ENCODE measurements at places on chromosomes 3 and 15. TPM values are rescaled to one million over a fixed set of nuclear protein-coding genes. Genes with fewer than 3 reads are reported as not detected.

The TMEM212 gene
- total RNA-seq: not detected

The GOLGA8F gene
- not detected for total RNA-seq

The ZNF770 gene
- total RNA-seq: 36.8 TPM

The ZNF501 gene
- total RNA-seq: 4.6 TPM
